ENCODE measurements at places on chromosomes 16 and 17.

GRCh38 chr17:7004398-7005253 lies 7.8 kb upstream of the RNASEK start:
- peak; percentile 7 for DNase-seq

DNA sequence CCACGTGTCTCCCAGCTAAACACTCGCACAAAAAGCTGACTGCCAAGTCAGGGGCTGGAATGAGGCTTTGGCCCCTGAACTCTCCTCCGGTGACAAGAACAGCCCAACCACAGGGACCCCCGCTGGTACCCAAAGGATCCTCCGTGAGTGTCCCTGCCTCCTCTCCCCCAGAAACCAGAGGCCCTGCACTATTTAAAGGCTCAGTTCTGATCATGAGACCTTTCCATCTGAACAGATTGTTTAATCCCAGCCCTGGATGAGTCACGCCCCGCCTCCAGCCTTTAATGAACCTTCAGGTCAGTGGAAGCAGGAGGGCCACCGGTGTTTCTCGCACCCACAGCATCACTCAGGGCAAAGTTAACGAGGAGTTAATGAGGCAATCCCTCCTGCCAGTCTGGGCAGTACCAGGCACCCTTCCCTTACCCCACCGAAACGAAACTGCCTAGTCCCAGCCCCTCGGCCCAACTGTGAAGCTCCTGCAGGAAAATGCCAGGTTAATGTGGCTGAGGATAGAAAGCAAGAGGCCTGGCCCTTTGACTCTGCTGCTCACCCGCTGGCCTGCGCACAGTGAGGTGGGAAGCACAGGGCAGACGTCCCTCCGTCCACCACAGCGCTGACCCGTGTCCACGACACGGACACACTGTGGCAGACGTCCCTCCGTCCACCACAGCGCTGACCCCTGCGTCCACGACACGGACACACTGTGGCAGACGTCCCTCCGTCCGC lies 32.4 kb downstream of the TIMM22 start:
- no peak for DNase-seq

- no peak for DNase-seq
Measured at GRCh38 chr17:48314716-48315115, 115.3 kb downstream of the SKAP1 start.

DNA sequence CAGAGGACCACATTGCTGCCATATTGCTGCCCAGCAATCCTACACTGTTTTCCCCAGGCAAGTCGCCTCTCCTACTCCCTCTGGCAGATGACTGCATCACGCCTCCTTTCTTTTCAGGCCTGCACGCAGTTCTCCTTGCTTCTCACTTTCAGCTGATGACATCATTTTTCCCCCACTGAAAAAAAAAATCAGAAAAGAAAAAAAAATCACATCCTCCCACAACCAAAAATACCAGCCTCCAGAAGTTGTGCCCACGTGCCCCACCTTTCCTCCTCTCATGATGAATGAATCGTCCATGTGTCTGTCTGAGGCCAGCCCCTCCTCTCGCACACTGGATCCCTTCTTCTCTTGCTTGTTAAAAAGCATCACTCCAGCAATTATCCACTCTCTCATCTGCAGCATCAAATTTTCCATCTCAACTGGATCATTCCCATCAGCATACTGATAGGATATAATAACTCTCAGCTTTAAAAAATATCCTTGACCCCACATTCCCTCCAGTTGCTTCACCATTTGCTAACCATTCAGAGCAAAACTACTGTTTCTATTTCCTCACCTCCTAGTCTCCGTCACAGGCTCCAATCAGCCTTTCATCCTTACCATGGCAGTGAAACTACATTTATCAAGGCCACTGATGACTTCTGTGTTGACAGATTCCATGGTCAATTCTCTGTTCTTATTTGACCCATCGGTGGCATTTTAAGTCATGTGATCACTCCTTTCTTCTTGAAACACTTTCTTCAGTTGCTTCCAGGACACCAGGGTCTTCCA lies 30.1 kb upstream of the DYNLL2 start:
- DNase-seq = peak; percentile 10

GRCh38 chr17:50428831-50429424 lies 2.9 kb downstream of the ACSF2 start:
- no peak for DNase-seq

GRCh38 chr16:70738083-70738977 lies 52.5 kb upstream of the MTSS2 start:
- no peak for DNase-seq

DNA sequence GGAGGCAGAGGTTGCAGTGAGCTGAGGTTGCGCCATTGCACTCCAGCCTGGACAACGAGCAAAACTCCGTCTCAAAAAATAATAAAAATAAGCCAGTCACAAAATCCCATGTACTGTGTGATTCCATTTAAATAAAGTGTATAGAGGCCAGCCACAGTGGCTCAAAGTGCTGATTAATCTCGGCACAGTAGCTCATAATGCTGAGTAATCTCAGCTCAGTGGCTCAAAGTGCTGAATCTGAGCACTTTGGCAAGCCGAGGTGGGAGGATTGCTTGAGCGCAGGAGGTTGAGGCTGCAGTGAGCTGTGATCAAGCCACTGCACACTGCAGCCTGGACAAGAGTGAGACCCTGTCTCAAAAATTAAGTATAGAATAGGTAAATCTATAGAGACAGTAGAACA lies 4.9 kb downstream of the TMED6 start:
- no peak for DNase-seq

DNA sequence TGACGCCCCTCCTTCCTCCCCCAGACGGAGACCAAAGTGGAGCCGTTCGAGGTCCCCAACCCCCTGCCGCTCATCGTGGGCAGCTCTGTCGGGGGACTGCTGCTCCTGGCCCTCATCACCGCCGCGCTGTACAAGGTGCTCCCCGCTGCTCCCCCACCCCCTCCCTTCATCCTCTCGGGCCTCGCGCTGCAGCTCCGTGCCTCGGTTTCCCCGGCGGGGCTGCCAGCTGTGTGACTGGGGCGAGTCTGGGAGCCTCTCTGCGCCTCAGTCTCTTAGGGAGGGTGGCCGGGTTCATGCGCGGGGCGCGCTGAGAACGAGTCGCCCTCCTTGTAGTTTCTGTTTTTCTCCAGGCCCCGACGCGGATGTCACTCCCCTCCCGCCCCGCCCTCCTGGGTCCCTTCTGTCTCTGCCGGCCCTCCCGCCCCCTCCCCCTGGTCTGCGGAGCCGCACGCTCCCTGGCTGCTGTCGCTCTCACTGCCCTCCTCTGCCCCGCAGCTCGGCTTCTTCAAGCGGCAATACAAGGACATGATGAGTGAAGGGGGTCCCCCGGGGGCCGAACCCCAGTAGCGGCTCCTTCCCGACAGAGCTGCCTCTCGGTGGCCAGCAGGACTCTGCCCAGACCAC lies 23.7 kb upstream of the ITGAX start:
- DNase-seq = peak; percentile 21

GRCh38 chr16:7408700-7409365 lies 76.2 kb downstream of the RBFOX1 start:
- no peak for DNase-seq
